ENCODE measurements at places on chromosomes 5 and 9.

GRCh38 chr5:177357459-177358351, at the start of gene RGS14:
RGS14 (plus strand) TSS chr5:177357924; CDS start chr5:177358025, 101 bp downstream.
- peak; percentile 80 for DNase-seq

GRCh38 chr9:119289740-119290433, 79.3 kb downstream of the BRINP1 start:
- DNase-seq = peak; percentile 19

- DNase-seq = no peak
Measured at GRCh38 chr5:107668154-107669095, 2.3 kb downstream of the EFNA5 start.

- DNase-seq = no peak
Measured at GRCh38 chr5:139543423-139543991, 17.6 kb upstream of the UBE2D2 start.

GRCh38 chr5:76468635-76469425, 65.7 kb downstream of the IQGAP2 start:
- DNase-seq = no peak

GRCh38 chr5:17230191-17230590, 12.8 kb downstream of the BASP1 start:
- DNase-seq = no peak

DNA sequence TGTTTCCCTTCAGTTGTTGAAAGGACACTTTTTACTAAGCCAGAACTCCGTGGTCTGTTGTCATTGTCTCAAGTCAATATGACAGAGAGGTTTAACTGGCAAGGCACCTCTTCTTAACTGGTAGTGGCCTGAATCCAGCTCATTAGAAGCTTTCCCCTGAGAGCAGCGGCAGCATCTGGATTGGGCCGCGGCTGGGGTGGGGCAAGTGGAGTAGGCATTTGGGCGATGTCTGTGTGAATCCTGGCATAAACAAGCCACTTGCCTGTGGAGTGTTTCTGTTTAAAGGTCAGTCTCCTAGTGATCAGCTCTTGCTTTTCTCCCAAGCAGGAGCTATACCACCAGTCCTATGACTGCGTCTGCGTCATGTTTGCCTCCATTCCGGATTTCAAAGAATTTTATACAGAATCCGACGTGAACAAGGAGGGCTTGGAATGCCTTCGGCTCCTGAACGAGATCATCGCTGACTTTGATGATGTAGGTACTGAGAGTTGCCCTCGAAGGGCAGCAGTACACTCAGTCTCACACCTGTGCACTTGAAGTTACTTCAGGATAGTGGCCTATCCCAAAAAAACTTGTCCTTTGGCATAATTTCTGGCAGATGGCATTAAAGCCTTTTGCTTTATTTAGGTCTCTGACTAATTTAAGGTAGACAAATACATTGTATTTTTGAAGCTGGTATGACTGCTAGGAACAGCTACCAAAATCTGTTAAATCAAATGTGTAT, 48.9 kb downstream of the CFAP90 start:
- no peak for DNase-seq

DNA sequence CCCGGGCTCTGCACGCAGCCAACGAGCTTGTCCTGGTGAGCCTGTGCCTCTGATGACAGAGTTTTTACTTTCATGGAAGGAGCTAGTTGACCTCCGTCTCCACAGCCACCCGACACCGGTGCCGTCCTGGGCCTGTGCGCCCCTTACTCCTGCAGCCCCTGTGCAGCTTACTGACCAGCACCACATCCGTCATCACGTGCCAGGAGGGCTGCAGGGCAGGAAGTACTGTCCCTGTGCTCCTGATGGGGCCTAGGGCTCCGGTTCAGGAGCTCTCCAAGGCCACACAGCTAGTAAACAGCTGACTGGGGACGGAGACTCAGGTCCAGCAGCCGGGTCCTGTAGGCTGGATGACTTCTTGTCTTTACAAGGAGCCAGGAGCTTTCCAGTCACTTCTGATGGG, 10.2 kb downstream of the STKLD1 start:
- no peak for DNase-seq
